ENCODE measurements at places on chromosomes 3 and 15.

- DNase-seq: no peak
These were observed 30.1 kb upstream of the TBC1D23 start for GRCh38 chr3:100230710-100231109.

- DNase-seq: no peak
These were observed 9.4 kb upstream of the RPL24 start for GRCh38 chr3:101695779-101696372.

DNA sequence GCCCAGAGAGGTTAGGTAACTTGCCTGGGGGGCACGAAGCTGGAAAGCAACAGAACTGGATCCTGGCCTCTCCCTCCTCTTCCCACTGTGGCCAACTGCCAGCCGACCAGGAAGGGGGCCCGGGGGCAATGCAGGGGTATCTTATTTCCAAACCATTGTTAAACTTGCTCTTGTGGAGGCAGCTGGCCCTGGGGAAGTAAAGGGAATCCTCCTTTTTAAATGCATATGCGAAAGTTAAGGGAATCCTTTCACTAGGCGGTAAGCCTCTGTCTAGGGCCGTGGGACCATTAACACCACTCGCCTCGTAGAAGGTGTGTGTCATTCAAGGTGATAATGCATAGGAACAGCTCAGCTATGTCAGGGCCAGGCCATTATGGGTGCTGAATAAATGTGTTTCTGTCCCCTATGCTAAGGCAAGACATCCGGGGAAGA lies 68.6 kb downstream of the ST6GAL1 start:
- no peak for DNase-seq

DNA sequence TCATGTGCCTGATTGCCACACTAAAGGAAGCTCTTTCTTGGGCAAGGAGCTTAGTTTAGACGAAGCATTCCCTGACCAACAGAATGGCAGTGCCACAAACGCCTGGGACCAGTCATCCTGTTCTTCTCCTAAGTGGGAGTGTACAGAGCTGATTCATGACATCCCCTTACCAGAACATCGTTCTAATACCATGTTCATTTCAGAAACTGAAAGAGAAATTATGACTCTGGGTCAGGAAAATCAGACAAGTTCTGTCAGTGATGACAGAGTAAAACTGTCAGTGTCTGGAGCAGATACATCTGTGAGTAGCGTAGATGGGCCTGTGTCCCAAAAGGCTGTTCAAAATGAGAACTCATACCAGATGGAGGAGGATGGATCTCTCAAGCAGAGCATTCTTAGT lies 18.4 kb downstream of the SENP5 start:
- no peak for DNase-seq

DNA sequence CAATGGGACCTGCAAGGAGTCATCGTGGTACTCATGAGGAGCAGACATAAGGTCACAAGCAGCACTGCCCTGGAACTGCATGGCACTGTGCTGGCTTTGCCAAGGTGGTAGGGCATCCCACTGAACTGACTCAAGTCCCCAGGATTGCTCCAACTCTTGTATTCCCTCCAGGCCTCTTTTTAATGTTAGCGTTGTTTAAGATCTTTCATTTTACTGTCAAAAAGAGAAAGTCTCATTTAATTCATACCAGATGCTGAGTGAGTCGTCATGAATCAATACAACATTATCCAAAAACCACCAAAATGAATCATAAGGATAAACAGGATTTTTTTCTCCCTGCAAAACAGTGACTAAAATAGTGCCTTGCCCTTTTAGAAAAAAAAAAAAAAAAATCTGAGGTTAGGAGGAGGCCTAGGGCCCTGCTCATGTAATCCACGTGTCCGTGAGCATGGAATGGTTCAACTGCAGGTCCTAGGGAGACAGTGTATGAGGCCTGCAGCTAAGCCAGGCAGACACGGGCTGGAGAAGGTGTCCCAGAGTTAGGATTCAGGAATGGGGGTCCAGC lies 36.7 kb upstream of the BLM start:
- DNase-seq: no peak

DNA sequence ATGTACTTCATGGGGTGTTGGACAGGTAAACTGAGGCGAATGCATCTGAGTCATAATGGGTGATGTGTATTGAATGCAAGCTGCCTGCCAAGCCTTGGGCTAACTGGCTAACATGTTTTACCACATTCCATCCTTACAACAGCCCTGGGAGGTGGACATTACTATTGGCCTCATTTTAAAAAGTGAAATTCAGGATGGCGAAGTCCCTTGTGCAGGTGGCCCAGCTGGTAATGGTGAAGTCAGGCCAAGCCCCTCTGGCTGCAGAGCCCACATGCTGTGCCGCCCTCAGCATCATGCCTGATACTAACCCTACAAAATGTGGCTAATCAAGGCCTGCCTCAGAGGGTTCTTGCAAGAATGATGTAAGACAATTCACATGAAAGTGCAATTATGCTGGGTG lies 60.0 kb upstream of the CHD2 start:
- no peak for DNase-seq

DNA sequence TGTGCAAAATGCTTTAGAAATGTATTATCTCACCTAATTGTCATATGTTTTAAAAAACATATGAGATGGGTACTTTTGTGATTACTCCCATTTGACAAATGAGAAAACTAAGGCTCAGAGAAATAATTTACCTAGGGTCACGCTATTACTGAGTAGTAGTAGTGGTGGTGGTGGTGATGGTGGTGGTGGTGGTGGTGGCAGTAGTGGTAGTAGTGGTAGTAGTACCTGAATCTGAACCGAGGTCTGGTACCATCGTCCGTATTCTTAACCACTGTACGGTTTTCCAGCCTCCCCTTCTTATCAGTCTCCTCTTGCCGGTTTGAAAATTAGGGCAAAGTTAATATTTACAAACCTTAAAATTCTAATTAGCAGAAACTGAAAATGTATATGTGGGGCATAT lies 102.4 kb downstream of the KLHL25 start:
- no peak for DNase-seq

- DNase-seq: no peak
These were observed 16.9 kb downstream of the ABHD2 start for GRCh38 chr15:89105147-89105546.

DNA sequence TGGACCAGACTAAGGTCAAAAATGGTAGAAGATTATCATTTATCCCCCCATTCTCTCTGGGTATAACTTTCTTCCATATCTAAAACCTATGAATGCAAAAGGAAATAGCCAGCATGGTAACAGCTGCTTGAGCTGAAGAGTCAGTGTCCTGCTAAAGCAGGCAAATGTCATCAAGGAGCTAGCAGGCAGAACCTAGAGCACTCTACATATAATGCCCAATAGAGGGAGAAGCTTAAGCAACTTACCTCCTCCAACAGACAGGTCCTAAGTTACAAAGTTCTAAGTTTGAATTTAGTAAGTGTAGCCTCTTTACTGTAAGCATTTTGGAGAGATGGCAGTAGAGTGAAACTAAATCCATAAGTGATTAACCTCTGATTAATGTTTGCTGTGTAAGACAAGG lies 7.7 kb downstream of the RAF1 start:
- DNase-seq: no peak

All from GM18507 (cell line).